ENCODE measurements at places on chromosomes 16 and 17.

- DNase-seq: peak; percentile 42
Observed at GRCh38 chr16:88619859-88620815, 18.2 kb upstream of the IL17C start.

- no peak for DNase-seq
Observed at GRCh38 chr17:69972251-69972650, 102.8 kb upstream of the KCNJ16 start.

- peak; percentile 53 for DNase-seq
Observed at GRCh38 chr17:2215616-2216364, 87.8 kb downstream of the SMG6 start.

DNA sequence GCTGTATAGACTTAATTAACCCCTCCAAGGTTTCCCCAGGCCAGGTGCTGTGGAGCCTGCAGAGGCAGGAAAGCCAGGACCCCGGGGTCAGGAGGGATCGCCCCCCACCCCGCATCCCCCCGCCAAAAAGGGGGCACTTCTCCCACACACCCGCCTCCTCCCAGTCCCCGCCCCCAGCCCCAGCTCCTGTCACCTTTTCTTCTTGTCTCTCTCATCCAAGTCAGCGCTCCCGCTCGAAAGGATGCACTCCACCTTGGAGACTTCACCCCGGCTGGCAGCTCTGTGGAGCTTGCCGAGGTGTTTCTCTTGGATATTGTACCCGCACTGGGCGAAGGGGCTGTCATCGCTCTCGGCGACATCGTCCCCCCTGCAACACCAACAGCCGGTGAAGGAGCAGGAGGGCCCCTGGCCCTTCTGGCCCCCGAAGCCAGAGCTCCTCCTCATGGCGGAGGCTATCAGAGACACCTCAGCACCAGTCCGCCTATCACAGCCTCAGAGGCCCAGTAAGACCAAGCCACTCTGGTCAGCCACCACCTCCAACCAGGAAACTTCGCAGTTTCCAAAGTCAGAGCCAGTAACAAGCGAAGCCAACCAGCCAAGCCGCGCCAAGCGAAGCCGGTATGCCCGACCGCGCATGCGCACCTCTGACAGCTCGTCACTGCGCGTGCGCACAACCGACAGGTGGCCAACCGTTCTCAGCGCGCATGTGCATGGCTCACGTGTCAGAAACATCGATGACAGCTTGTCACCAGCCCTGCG, 52.5 kb downstream of the SHCBP1 start:
- DNase-seq: no peak

GRCh38 chr16:29807426-29808218, 1.3 kb downstream of the MAZ start:
- DNase-seq: peak; percentile 87

DNA sequence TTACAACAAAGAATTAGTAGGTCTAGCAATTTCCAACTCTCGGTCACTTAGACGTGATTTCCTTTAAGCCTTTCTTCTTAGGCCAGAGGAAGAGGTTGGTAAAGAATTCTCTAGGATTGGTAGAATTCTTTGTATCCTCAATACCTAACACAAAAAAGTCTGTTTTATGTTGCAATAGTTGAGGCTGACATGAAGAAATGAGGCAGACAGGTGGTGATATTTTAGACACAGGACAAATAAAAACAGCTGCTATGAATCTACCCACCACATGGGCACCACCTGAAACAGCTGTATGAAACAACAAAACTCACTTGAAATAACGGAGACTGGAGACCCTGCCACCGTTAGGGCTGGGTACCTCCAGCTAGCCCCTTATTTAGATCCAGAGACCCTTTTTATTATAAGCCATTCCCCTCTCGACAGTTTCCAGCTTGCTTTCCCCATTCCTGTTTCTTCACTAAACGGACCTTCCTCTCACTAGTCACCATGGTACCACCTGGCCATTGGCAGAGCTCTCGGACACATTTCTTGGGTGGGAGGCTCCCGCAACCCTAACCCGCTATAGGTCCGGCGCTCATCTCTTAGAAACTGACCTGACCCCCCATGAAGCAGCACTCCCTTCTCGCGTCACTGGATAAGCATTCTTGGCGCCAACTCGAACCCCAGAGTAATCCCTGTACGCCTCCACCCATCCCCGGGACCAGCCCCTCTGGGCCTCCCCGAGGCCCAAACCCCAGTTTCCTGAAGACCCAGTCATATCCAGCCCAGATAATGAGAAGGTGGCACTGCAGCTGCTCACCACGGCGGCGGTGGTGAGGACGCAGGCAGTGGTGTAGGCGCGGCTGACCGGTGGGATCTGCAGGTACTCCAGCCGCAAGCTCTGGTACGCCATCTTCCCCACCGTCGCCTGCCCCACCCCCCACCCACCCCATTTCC, at the start of gene DERL2:
Gene DERL2, minus strand, starts transcription at position 909 of the 936 bp plus-strand sequence. Its CDS starts 17 bp downstream, at position 892.
- DNase-seq: no peak

DNA sequence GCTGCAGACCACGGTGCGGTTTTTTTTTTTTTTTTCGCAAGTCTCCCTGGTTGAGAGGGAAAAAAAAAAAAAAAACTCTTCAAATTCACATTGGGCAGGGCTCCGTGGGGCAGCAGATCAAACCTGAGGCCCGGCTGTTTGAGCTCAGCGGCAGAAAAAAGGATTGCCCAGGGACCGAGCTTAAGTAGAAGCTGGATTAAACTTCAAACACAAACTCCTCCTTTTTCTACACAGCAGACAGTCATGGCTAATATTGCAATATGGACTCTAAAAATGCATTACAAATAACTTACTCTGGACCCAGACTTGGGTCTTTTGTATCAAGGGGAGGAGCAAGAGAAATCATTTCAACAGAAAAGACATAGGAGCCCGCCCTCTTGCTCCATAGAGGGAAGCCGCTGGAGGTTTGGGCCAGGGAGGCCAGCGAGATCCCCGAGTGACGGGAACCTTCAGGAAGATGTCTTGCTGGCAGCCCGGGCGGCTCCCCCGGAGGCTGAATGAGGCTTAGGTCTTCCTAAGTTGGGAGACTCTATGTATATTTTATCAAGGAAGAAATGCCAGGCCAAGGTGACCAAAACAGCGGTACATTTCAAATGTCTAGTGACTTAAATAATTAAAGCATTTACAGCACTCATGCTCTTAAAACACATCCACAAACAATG, 167.7 kb downstream of the ZNF423 start:
- no peak for DNase-seq

GRCh38 chr16:53404959-53405358, 29.3 kb upstream of the RBL2 start:
- no peak for DNase-seq

GRCh38 chr16:74627506-74628220, 20.7 kb upstream of the GLG1 start:
- DNase-seq: no peak

DNA sequence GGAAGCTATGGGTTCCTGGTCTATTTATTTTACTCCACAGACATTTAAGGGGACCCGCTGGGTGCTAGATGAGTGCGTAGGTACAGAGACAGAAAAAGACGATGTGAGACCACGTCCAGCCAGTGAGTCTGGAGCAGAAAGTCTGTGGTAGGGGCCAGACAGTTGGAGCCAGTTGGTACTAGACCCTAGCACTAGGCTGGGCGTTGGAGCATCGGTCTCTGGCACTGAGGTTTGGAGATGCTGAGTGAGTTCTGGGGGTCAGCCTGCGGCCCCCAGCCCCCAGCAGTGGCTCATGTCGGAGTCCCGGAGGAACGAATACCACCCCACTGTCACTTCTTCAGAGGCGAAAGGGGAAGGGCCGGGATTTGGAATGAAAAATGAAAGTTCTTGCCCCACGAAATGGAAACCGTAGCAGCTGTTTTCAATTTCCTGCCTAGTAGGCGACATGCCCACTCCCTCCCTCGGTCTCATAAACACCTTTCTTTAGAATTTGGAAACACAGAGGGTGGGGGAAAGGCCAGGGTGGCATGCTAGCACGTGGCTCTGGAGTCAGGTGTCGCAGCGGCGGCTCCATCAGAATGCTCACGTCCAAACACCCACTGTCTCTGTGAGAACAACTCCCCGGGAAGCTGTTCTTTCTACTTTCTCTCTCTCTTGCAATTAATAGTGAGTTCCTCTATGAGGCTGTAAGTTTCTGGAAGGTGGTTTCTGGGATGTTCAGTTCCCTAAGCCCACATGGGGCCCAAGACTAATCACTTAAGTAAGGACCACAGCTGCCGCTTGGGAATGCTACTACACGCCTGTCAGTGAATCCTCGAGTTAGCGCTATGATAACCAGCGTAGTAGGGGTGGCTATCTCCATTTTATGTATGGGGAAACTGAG, 96.8 kb downstream of the IRF8 start:
- DNase-seq: peak; percentile 33

GRCh38 chr17:42028791-42029127, 8.9 kb downstream of the NKIRAS2 start:
- no peak for DNase-seq

DNA sequence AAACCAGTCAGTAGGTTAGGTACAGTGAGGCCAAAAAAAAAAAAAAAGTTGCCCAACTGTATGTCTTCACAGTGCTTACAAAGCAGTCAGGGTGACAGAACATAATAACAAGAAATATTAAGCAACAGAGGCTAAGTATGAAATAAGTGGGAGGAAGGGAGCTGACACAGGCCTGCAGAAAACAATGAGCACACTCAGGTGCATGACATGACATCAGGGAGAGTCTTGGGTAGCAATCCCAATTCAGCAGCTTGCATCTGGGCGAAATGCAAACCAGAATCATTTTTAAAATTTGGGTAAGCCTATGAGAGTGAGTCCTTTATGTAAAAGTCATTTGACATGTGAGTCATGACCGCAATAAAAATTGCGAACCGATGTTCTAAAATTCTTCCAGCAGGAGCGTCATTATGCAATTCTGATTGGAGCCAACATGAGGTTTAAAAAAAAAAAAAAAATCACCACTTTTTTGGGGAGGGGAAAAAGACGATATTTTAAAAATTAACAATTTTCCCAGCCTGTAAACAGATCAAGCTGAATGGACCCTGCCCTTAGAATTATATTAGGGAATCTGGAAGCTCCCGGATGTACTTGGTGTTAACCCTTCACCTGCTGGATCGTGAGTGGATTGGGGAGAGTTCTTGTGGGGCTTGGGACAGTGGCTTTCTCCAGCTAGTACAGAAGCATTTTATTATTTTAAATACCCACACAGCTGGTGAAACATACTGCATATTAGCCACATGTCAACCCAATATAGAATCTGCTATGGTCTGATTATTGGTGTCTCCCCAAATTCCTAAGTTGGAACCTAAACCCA, 127.9 kb downstream of the NPIPB5 start:
- no peak for DNase-seq

DNA sequence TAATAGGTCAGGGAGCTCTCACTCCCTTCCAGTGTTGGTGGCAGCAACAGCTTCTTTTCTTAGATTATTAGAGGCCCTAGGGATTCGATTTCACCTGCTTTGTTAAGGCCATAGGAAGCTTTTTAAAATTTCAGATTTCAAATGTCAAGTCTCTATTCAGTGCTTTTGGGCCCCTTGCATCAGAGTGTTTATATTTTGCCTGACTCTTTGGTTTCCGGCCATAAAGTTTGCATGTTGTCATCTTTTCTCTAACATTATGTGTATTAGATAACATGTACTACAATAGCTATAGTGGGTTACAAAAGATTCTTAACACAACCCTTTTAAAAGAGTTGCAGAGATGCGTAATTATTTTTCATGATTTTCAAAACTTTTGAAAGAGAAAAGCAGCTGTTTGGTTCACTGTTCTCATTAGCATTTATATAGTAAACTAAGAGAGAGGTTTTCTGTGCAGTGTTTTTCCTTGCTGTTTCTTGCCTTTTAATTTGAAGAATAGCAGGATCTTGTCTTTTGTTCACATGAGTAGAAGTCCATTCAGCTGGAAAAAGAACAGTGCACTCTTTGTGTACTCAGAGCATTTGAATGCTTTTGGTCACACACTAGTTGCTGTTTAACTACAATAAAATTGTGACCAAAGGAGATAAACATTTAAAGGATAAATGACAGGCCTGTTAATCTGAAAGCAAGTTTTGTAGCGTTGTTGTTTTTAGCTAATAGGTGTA, 52.5 kb downstream of the FTO start:
- DNase-seq: no peak

DNA sequence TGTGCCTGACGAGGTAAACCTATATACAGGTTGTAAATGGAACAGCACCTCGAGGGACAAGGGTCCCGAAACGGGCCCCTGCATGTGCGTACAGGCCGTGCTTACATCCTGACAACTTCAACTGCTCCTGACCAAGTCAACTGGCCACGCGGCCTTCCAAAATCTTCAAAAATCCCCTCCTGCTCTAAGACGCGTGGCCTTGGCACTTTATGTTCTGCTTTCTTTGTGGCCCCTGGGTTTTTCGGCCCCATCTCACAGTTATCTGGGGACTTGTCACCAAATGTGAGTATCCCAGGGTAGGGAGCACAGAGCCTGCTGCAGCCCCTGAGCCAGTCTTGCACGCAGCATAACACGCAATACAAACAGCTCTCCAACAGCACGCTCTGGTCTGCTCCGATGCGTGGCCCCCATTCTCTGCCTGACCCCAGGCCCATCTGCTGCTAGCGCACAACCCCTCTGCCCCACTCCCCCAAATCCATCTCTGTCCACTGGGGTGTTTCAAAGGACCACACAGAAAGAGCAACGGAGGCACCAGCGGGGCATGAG, 659 bp downstream of the RPH3AL start:
- DNase-seq: no peak

- DNase-seq: no peak
Observed at GRCh38 chr16:58842156-58842555, 108.0 kb upstream of the GOT2 start.

- no peak for DNase-seq
Observed at GRCh38 chr17:47240806-47241205, 12.8 kb upstream of the ITGB3 start.

DNA sequence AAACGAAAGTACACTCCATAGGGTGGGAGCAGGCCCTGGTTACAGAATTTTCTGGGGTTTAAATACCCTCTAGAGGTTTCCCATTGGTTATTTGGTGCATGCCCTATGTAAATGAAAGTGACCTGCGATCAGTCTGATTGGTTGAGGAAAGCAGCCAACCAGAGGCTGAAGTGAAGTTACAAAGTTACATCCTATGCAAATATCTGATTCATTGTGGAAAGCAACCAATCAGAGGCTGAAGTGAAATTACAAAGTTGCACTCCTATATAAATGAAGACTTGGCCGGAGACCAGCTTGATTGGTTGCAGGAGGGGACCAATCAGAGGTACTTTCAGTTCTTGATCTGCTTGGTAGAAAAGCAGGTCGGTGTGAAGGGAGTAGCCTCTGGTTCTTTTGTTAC, 24.4 kb downstream of the NAA60 start:
- no peak for DNase-seq

GRCh38 chr16:22262460-22262859, 34.7 kb upstream of the POLR3E start:
- no peak for DNase-seq

- no peak for DNase-seq
Observed at GRCh38 chr17:4472286-4472685, 26.4 kb upstream of the SPNS2 start.
